ENCODE measurements at places on chromosomes 12 and 14.

- no peak for DNase-seq
Measured at GRCh38 chr14:95361373-95362137, 41.8 kb upstream of the CLMN start.

DNA sequence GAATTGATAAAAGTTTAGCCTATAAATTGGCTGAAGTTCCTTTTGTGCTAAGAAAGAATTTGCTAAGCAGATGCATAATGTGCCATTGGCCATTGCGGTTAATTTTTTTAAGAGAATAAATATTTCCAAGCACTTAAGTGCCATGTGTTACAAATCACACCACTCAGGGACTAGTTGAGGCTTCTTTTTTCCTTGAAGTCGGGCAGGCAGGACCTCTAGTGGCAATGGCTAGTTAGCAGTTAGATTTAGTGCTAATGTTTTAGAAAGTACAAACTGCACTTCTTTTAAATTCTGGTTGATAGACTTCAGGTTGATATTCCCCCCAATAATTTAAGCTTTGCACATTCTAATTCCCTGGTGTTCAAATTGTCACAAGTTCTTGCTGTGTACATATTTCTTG lies 294.3 kb downstream of the APAF1 start:
- peak; percentile 75 for DNase-seq

DNA sequence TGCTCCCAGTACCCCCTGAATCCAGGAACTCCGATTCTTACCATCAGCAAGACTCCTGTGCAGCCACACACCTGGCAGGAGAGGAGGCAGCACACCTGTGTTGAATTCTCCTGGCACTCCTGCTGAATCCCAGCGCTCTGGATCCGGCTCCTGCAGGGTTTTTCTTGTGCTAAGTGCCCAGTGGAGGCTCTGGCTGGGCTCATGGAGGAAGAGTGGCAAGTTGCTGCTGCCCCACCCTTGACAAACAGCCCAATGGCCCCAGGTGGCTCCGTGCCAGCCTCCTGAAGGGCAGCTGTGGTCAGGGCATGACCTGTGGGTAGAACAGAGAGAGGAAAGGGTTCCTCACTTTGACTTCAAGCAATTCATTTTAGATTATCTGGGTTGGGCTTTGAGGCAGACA lies 20.0 kb downstream of the CRACR2A start:
- DNase-seq: no peak

DNA sequence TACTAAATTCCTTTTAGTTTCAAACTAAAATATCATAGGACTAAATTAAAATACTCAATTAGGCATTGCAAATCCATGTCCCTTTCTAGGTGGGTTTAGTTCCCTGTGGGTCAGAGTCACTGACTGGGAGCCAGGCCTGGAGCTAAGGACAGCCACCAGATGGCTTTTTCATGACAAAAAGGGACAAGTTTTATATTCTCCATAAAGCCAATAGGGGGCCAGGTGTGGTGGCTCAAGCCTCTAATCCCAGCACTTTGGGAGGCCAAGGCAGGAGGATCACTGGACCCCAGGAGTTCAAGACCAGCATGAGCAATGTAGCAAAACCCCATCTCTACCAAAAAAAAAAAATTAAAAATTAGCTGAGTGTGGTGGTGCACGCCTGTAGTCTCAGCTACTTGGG lies 35.4 kb upstream of the EIF5 start:
- no peak for DNase-seq

DNA sequence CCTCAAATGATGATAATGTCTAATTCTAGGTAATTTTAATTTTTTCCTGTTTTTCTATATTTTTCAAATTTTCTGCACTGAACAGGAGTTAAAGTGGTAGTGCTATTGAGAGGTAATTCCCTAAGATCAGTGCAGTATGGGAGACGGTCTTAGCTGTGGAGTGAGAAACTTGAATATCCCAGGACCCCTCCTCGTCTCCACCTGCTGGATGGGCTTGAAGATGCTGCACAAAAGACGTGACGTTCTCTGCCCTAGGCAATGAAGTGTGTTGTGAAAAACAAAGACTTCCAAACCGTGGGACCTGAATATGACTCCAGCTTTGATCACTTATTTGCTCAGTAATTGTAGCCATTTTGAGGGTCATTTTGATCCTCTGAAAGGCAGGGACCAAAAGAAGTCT lies 298.1 kb downstream of the VRK1 start:
- DNase-seq: no peak

DNA sequence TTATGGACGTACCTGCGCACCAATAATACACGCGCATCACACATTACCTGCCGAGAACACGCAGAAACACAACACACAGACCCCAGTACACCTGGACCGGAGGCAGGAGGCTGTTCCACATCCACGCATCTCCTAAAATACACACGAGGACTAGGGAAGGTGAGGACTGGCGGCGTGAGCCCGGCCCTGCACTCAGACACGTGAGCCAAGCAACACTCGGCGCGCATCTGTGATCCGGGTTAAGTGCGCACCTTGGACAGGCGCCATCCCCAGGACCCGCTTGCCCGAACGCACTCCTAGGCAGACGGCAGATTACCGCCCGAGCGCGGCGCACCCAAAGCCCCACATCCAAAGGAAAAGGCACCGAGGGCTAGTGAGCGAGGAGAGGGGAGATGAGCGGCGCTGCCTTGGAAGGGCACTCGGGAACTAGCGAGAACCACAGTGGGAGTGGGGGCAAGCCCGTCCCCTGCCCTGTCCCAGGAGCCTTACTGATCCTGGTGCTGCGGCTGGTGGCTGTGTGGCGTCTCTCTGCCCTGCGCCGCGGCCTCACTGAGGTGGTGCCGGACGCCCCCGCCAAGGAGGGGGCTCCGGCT lies 417 bp downstream of the GLS2 start:
- no peak for DNase-seq

GRCh38 chr12:109085590-109085989 lies 7.7 kb downstream of the ALKBH2 start:
- no peak for DNase-seq

- no peak for DNase-seq
Measured at GRCh38 chr12:87112571-87113345, 856.6 kb upstream of the MGAT4C start.

DNA sequence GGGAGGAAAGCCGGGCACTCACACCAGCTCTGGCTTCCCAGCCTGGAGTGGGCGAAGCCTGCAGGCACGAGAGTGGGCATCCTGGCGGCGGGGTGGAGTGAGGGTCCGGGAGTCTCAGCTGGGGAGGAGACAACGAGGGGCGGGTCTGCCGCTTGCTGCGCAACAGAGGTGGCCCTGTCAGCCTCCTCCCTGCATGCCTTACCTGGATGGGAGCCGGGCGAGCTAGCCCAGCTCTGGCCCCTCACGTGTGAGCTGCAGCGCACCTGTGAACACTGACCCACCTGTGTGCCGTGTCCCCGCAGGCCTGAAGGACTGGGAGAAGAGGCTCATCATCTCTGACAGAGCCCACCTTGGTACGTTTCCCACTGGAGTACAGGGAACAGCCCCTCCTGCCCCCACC lies 13.9 kb upstream of the SIVA1 start:
- DNase-seq: no peak

DNA sequence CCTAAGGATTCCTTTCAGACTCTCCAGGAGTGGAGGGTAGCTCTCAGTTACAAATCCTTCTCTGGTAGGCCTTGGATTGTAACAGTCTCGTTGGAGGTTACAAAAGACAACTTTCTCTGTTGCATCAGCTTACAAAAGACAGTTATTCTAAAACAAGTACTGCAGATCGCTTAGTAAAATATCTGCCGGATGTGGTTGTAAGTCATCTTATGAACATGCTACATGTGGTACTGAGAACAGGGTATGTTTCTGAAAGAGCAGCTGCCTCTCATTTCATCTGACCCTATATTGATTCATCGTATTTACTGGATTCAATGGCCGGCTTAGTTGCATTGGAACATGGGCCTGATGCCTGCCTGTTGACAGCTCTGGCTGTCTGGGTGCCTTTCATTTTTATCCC lies 157.4 kb downstream of the PTCSC3 start:
- peak; percentile 38 for DNase-seq

GRCh38 chr12:55074806-55075205 lies 51.4 kb upstream of the OR9K2 start:
- DNase-seq: no peak

GRCh38 chr12:99984271-99985128 lies at the start of gene ANKS1B:
Gene ANKS1B (minus strand): TSS chr12:99984936. CDS start chr12:99984237, 699 bp downstream.
- peak; percentile 20 for DNase-seq

GRCh38 chr12:104604995-104605675 lies 148.4 kb downstream of the CHST11 start:
- peak; percentile 24 for DNase-seq

DNA sequence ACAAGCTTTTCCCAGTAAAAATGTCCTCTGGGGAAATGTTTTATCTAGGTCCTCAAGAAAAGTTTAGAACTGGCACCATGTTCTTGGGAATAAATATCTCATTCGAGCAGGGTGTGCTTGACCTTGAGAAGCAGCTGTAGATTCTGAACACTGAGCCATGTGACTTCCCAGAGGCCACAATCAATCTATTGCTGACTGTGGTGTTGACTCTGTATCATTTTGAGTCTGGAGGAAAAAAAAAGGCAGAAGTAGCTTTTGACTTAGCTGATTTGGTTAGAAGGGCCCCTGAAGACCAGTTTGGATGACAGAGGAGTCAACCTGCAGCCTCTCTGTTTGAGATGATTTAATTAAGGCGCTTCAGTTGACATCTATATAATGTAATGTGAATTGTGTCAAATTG lies 592.4 kb upstream of the SEL1L start:
- no peak for DNase-seq

All from AG10803 (cell line).